ENCODE measurements at places on chromosomes 16 and 17.

DNA sequence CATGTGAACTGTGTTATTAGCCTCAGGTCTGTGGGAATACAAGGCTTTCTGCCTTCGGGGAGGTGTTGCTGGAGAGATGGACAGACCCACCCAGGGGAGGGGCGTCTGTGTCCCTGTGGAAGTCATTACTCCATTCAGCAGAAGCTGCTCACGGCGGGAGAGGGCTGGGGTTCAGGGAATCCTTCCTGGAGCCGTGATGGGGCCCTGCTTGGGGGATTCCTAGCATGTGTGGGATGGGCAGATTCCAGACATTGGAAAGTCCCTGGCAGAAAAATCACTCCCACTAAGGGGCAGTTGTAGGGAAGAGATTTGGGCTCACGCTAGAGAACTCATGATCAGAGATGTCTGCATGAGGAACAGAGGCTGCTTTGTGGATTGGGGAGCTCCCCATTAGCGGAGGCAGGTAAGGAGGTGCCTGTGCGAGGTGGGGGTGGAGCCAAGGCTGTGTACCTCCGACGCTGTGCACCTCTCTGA is 56.3 kb upstream of the IL34 start:
- no peak for DNase-seq

GRCh38 chr17:67126983-67127382 is 82.6 kb downstream of the CACNG1 start:
- DNase-seq: no peak

DNA sequence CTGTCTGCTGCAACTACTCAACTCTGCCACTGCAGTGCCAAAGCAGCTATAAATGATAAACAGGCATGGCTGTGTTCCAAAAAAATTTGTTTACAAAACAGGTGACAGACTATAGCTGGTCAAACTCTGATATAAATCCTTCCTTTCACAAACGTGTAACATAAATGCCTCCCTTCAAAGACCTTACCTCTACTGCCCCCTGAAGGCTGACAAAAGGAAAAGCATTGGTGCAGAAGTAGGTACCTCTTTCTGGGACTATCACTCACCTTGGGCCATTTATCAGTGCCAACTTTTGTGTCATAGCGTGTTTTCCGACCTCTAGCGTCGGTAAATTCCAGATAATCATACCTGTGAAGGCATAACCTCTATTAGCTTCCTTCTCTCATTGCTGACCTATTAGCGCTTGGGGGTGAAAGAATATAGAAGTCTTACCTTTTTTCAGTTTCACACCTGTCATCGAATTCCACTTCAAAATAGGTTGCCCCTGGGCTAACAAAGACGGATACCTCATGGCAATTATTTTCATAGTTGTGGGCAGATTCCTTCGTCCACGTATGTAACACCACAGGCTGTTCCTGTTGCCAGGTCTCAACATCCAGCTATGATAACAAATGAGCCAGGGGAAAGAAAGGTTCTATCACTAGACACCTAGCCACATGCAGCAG is 67.9 kb downstream of the ZZEF1 start:
- no peak for DNase-seq

- DNase-seq: no peak
Observed at GRCh38 chr16:71338193-71338592, 20.3 kb upstream of the CALB2 start.

- DNase-seq: no peak
Observed at GRCh38 chr16:164827-165538, 795 bp upstream of the HBM start.

DNA sequence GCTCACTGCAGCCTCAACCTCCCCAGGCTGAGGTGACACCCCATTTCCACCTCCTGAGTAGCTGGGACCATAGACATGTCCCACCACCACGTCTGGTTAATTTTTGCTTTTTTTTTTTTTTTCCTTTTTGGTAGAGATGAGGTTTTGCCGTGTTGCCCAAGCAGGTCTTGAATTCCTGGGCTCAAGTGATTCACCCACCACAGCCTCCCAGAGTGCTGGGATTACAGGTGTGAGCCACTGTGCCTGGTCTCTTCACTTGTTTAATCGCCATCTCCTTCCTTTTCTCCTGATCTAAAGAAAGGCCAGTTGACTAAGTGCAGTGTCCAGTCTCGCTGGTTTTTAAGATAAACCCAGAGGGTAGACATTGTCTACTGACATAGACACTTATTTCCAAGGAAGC is 152.0 kb downstream of the C16orf95 start:
- no peak for DNase-seq

DNA sequence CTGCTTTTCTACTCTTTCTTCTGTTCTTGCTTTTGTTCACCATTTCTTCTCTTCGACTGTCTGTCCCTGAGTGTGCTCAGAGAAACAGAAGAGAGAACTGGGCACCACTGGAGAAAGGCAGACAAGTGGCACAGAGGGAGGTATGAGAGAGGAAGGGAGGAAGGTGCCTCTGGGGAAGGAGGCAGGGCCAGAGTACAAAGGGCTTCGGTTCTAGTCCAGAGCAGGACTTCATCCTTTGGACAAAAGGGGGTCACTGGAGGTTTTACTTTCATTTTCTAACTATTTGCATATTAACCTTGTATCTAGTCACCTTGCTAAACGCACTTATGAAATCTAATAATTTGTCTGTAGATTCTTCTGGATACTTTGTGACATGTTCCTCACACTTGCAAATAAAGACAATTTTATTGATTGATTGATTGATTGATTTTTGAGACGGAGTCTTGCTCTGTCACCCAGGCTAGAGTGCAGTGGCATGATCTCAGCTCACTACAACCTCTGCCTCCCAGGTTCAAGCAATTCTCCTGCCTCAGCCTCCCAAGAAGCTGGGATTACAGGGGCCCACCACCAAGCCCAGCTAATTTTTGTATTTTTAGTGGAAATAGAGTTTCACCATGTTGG is 13.5 kb downstream of the ITGB4 start:
- DNase-seq: no peak

DNA sequence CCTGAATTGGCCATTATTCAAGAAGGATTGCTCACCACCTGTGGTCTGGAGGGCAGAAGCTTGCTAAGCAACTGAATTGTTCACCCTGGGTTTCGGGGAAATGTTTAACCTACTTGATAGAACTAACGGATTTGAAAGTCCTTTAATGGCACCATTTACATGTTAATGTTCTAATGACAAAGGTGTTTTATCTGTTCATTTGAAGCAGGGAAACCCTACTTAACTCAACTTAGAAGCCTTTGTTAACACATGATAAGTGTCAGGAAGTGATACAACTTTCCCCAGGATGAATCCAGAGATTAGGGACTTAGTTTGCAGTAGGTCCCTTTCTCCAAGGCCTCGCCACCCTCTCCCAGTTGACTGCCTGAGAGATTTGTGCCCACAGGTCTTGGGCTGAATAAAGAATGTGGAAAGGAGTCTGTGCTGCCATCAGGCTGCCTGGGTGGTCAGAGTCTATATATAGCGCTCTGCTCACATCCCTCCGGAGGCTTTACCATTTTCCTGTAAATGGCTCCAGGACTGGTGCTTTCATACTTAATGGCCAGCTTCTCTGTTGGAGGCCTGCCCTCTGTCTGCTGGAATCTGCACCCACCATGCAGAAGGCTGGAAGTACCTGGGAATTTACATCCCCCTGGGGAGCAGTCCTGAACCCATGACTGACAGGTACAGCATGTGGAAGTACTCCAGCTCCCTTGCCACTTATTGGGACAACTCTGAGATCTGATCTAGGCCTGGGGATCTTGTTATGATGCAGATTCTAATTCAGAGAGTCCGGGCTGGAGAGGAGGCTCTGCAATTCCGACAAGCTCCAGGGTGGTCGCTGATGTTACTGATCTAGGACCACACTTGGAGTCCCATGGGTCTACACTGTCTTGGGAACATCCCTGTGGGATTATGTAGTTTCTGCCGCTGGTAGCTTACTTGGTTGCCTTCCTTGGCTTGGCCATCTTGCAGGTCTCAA is 99.9 kb downstream of the ASIC2 start:
- DNase-seq: no peak

DNA sequence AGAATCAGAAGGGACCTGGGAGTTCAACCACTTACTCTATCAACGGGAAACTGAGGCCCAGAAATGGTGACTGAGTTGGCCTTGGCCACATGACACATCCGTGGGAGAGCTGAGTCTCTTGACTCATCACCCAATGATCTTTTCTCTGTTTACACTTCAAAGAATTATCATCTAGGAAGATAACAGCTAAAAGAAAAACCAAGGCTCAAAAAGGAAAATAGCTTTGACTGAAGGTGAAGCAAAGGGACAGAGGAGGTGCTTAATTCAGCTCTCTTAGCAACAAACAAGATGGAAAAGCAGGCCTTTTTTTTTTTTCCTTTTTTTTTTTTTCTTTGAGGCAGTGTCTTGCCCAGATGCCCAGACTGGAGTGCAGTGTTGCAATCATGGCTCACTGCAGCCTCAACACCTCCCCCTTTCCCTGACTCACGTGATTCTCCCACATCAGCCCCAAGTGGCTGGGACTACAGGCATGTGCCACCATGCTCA is 16.7 kb downstream of the ERCC4 start:
- DNase-seq: no peak

- no peak for DNase-seq
Observed at GRCh38 chr17:75902406-75902805, 2.3 kb downstream of the MRPL38 start.

DNA sequence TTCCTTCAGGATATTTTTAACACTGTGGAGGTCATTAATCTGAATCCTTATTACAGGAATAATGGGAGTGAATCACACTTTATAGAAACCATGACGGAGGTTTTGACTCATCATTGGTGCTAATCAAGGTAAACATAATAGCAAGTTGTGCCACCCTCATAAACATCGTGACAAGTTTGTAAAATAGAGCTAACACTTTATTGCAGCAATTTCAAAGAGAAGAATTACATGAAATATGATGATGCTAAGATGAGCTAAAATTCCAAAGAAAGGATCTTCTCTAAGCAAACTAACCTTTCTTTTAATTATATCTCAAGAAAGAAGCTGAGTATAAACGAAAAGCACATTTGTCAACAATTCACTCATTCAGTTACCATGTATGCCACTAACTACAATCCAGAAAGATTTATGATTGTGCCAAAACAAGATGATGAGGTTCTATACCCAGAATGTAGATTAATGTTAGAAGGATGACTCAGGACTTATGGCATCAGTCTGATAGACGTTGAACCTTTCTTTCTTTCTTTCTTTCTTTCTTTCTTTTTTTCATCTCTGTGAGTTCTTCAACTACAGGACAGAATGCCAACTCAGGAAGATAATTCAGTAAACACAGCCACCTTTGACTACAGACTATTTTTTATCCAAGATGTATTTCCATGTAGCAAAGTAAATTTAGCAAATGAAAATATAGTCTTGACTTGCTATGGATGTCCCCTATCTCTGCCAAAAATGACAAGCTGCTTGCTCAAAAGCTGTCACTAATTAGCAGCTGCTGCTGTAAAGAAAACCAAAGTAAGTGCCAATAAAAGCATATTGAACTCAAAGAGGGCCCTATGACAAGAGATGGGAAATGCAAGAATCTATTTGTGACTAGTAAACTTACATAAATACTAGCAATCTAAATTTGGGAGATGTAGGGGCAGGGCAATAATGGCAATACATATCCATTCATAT is 23.3 kb downstream of the STAT5B start:
- DNase-seq: no peak

DNA sequence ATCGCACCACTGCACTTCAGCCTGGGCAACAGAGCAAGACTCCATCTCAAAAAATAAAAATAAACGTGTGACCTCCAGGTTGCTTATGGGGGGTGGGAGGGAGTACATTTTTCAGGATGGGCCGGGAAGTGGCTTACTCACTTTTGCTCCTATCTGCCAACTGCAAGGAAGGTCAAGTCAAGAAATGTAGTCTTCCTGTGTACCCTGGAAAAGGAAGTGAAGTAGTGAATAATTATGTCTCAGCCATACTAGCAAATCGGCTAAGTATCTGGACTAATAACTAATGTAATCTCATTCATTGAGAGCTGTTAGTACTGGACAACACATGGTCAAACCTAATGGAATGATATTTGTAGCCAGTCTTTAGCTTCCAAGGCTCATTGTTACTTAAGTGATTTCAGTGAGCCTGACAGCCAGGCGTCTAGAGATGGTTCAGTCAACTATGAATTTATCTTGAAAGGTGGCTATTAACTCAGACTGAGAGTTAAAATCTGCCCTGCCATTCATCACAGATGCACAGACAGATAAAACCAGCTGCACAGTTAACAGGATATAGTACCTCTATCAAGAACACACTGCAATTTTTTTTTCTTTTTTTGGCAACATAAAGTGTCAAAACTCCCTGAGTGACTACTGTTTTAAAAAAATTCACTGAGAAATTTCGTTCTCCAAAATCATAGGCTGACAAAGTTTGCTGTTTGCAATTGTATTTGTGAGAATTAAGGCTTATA is 3.7 kb upstream of the TACO1 start:
- no peak for DNase-seq

GRCh38 chr17:7846765-7847661 is 7.9 kb upstream of the TMEM88 start:
- DNase-seq: no peak

GRCh38 chr17:70636517-70637133 is 467.3 kb downstream of the KCNJ2 start:
- no peak for DNase-seq

DNA sequence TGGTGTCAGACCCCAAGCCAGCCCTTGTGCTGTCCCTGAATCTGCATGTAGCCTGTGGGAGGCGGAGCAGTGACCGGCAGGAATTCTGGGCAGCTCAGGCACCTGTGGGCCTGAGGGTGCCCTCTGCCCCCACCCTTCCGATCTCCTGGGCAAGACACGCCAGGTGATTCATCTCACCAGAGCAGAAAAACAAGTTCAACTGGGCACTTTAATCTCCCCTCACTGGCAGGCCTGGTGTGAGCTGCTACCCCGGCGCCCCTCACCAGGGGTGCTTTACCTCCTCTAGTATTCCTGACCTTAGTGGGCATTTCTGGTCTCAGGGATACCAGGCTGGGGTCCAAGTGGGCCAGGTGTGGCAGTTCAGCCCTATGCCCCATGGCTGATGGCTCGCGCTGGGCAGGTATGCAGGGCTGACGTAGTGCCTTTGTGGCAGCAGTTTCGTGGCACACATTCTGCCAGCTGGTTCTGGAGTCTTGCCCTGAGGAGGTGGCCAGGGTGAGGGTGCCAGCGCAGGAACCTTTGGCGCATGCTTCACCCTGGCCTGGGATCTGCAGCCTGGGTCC is 6.0 kb downstream of the ERBB2 start:
- no peak for DNase-seq

DNA sequence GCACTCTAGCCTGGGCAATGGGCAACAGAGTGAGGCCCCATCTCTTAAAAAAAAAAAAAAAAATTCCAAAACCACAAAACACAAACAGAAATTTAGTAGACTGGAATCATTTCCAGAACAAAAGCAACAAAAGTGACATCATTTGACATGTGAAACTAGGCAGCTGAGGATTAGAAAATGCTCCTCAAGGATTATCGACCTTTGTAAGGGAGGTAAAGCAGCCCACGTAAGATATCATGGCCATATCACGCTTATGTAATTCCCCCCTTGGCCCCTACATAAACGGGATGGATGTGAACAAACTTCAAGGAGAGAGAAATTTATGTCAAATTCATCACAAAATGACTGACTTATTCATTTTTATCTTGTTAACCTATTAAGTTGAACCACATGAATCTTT is 83.3 kb downstream of the WDR59 start:
- no peak for DNase-seq

- DNase-seq: no peak
Observed at GRCh38 chr17:6027342-6028024, 42.7 kb upstream of the WSCD1 start.

All from GOT3 (cell line).